Activated CD4-positive, alpha-beta memory T cell treated with anti-CD3 and anti-CD28 coated beads, Interleukin-2, amount 10 ng/mL, durations not matched to agents 7 days and 5 days (primary cell): ENCODE measurements at places on chromosomes 11 and 22. TPM values are rescaled to one million over a fixed set of nuclear protein-coding genes. Genes with fewer than 3 reads are reported as not detected.
A peak's percentile ranks its signal among the peaks of the same experiment; 100 is the strongest.

DNA sequence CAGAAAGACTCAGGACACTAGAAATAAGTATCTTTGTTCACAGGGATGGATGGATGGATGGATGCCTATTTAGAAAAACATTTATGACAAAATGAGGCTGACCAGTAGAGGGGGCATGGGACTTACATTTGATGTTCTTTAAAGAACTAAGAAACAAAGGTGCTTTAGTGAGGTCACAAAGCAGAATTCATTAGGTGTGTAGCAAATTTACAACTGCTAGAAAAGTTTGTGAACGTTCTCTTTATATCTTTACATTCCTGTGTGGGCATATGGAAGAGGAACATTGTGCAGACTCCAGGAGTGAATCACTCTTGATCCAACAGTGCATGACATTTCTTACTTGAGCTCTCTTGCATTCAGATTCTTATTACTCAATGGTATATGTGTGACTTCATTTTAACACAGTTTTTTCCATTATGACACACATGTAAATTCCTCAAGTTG is 15.8 kb upstream of the SIK2 start:
- DNase-seq: peak; percentile 40

GRCh38 chr11:10640308-10640707 is 53.2 kb downstream of the IRAG1 start:
- no peak for DNase-seq

DNA sequence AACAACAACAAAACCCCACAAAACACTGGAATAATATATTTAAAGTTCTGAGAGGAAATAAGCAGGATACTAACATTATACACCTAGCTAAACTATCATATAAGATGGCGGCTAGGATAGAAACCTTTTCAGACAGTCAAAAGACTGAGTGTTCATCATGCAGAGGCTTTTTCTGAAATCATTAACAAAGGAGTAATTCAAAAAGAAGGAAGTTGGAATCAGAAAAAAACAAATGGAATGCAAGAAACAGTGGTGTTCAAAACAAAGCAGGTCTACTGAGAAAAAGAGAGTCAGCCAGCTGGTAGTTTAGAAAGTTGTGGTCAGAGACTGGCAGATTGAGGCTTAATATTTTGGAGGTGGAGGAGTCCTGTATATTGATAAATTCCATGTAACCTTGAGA is 30.1 kb upstream of the ZBTB44 start:
- no peak for DNase-seq

GRCh38 chr11:115366826-115367225 is 137.4 kb downstream of the CADM1 start:
- no peak for DNase-seq

GRCh38 chr22:43129426-43130425 is 13.5 kb downstream of the MCAT start:
- DNase-seq: no peak

GRCh38 chr22:32985899-32986765 is 72.0 kb downstream of the SYN3 start:
- DNase-seq: peak; percentile 42

DNA sequence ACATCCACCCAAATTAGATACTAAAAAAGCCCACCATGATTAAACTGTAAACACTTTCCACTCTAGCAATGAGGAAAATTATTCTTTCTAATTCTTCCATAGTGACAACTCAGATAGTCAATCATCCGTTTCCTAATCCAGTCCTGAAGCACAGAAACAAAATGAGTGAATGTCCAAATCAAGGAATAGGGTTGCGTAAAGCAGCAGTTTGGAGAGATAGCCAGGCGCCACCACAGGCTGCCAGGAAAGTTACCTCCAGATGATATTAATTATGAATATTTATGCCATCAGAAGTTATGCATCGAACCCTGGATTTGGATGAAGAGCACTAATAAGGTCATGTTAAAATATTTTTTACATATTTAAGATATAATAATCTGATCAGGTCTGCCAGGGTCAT is 63.2 kb downstream of the ETS1 start:
- no peak for DNase-seq

DNA sequence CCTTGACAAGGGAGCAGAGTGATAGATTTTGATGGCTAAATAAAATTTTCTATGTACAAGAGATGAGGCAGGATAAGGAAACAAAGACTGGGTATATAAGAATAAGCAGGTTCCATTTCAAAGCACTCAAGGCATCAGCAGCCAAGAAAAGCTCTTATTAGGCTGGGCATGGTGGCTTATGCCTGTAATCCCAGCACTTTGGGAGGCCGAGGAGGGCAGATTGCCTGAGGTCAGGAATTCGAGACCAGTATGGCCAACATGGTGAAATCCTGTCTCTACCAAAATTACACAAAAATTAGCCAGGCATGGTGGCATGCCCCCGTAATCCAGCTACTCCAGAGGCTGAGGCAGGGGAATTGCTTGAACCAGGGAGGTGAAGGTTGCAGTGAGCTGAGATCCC is 563.4 kb upstream of the CCDC179 start:
- DNase-seq: no peak

- DNase-seq: no peak
Measured at GRCh38 chr11:79514695-79515094, 73.9 kb upstream of the TENM4 start.

- DNase-seq: no peak
Measured at GRCh38 chr22:22233081-22233480, 11.5 kb upstream of the VPREB1 start.

- DNase-seq: no peak
Measured at GRCh38 chr11:130578738-130579368, 130.4 kb downstream of the ADAMTS15 start.

DNA sequence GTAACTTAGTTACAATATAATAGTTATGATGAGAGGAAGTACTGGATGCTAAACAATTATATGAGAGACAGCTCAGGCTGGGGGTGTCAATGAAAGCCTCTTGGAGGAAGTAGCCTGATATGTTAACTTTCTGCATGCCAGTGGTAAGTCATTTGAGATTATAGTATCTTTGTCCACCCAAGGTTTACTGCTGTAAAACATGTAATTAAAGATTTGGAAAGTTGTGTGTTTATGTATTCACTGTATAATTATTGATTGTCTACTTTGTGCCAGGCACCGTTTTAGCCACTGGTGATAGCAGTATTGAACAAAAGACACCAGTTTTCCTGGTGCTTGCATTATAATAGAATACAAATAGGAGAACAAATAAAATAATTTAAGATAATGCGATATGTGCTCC is 624 bp upstream of the DNAJB7 start:
- no peak for DNase-seq

GRCh38 chr11:119483881-119484371 is 61.0 kb upstream of the THY1 start:
- DNase-seq: no peak

DNA sequence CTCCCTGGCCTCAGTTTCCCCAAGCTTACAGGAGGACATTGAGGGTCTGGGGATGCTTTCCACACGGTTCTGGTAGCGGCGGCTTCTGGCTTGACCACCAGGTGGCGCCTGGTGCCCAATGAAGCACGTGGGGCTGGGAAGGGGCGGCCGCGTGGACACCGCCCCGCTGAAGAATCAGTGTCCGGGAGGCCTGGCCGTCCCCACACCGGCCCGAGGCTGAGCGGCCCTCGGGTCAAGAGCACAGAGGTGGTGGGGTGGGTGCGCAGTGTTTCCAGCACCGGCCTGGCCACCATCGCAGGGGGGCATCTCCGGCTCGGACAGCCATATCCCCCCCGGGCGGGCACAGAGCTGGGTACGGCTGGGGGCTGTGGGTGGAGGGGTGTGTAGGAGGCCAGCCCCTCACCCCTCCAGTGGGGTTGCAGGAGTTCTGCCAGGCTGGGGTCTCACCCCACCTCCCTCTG is 27.8 kb upstream of the PPARA start:
- peak; percentile 73 for DNase-seq

GRCh38 chr11:18802381-18803257 is 11.0 kb upstream of the PTPN5 start:
- DNase-seq: peak; percentile 52

GRCh38 chr11:104078245-104078644 is 41.8 kb downstream of the DDI1 start:
- no peak for DNase-seq

DNA sequence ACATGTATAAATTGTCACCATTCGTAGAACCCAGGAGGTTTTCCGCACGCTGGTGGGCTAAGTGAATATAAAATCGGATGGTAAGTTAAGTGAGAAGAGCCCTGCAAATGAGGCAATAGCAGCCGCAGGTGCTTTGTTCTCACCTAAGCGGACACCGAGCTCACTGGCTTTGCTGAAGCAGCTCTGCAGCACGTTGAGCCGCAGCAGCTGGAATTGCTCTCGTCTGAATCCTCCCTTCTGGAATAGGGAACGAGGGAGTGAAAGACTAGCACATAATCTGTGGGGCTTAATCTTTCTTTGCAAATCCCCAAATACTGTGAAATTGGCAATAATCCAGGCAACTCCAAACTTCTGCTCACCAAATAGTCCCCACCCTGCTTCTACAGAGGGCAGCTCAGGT is 488.1 kb downstream of the NTM start:
- DNase-seq: no peak

DNA sequence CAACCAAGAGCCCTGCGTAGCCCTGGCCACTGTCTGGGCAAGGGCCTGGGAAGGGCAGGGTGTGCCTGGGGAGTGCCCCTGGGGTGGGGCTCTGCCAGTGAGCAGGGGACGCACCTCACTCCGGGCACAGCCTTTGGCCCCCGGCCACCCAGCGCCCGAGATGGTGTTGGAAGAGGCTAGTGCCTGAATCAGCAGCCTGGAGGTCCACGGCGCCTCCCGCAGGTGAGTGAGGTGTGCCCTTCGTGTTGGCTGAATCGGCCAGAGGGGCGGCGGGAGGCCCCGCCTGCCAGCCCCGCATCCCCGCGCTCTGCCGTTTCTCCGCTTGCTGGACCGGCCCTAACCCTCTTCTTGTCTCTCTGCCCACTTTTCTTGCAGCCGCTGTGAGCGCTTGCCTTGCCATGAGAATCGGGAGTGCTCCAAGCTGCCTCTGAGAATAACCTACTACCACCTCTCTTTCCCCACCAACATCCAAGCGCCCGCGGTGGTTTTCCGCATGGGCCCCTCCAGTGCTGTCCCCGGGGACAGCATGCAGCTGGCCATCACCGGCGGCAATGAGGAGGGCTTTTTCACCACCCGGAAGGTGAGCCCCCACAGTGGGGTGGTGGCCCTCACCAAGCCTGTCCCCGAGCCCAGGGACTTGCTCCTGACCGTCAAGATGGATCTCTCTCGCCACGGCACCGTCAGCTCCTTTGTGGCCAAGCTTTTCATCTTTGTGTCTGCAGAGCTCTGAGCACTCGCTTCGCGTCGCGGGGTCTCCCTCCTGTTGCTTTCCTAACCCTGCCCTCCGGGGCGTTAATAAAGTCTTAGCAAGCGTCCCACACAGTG is 60.1 kb downstream of the FBLN1 start:
- DNase-seq: no peak

DNA sequence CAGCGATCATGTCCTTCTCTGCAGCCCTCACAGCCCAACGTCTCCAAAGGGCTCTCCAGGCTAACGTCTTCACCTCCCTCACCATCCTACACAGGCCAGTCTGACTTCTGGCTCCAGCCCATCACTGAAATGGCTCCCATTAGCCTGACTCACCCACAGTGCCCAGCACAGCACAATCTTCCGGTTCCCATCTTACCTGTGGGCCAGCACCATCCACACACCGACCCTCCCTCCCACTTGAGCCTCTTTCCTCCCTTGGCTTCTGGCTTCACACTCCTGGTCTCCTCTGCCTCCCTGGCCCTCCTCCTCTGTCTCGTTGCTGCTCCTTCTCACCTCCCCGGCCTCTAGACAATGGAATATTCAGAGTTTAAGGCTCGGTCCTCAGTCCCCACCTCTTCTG is 51.2 kb downstream of the PDE2A start:
- DNase-seq: no peak

- DNase-seq: no peak
Measured at GRCh38 chr11:36425561-36426081, 84.5 kb downstream of the TRAF6 start.

GRCh38 chr22:38524429-38524828 is 18.3 kb upstream of the DDX17 start:
- DNase-seq: no peak

DNA sequence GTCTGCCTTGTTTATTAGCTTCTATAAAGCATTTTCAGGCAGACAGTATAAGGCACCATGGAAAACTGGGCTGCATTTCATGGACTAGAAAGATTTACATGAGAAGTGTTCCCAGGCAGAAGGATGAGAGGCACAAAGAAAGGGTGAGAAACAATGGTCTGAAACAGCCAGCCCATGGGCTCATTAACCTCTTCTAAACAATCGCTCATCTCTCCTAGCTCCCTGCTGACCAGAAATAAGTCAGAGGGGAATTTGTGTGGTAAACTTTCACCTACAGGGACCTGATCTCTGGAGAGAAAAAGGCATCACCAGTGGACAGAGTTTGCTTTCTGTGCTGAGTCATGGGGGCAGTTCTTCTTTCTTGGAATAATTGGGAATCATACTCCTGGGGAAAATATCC is 51.8 kb upstream of the KIRREL3 start:
- no peak for DNase-seq

GRCh38 chr22:40289991-40290459 is 56.3 kb upstream of the ADSL start:
- DNase-seq: peak; percentile 75

- no peak for DNase-seq
Measured at GRCh38 chr11:103700622-103701021, 335.8 kb upstream of the DDI1 start.

The SLC3A2 gene
- 262 TPM for total RNA-seq

The MS4A6A gene
- not detected for total RNA-seq

The SCO2 gene
- total RNA-seq: 6.4 TPM

The PICK1 gene
- 12.7 TPM for total RNA-seq

The CRYBA4 gene
- not detected for total RNA-seq

The CARNS1 gene
- total RNA-seq: 0.76 TPM

The OR8H3 gene
- total RNA-seq: not detected

The EFCAB6 gene
- not detected for total RNA-seq

The GDPD4 gene
- not detected for total RNA-seq

The SYCE3 gene
- 0.58 TPM for total RNA-seq

The RAB36 gene
- total RNA-seq: 0.33 TPM

The ALG8 gene
- 48.1 TPM for total RNA-seq

The DCHS1 gene
- 0.25 TPM for total RNA-seq

The FOLR1 gene
- not detected for total RNA-seq

The OR4C46 gene
- not detected for total RNA-seq

The KCNQ1OT1 gene
- 0.28 TPM for total RNA-seq
